ENCODE measurements at places on chromosomes 12 and 14. TPM values are rescaled to one million over a fixed set of nuclear protein-coding genes. Genes with fewer than 3 reads are reported as not detected.

GRCh38 chr12:65277994-65278575, 398 bp upstream of the MSRB3 start:
- no peak for DNase-seq

- DNase-seq, result no peak
These were observed 28.3 kb downstream of the ADIPOR2 start for GRCh38 chr12:1719139-1719538.

- peak; percentile 55 for DNase-seq
These were observed 136.3 kb downstream of the AEBP2 start for GRCh38 chr12:19575337-19576243.

DNA sequence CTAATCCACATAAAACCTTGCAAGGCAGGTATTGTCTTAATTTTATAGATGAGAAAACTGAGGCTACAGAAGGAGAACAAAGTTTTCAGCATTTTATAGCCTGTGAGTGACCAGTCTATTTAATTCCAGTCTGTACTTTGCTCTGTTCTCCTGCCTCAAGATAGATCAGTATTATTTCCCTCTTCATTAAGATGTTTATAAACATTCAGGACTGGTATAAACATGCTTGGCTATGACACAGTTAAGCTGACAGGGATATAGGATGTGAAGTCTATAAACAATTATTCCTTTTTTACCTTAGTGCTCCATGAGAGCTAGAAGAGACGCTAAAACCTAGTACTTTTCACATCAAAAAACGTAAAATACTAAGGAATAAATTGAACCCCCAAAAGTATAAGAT, 287.3 kb downstream of the RAD51B start:
- DNase-seq, result no peak

The HHIPL1 gene
- 0.84 TPM for total RNA-seq

The RBP5 gene
- total RNA-seq, result not detected

The PARPBP gene
- 23.0 TPM for total RNA-seq

All from PC-3 (cell line).